ENCODE measurements at places on chromosomes 11 and 22. TPM values are rescaled to one million over a fixed set of nuclear protein-coding genes. Genes with fewer than 3 reads are reported as not detected.

Gene SMCO4
- total RNA-seq = 6.8 TPM

- DNase-seq = peak; percentile 10
Observed at GRCh38 chr22:25623310-25623734, 58.8 kb downstream of the GRK3 start.

DNA sequence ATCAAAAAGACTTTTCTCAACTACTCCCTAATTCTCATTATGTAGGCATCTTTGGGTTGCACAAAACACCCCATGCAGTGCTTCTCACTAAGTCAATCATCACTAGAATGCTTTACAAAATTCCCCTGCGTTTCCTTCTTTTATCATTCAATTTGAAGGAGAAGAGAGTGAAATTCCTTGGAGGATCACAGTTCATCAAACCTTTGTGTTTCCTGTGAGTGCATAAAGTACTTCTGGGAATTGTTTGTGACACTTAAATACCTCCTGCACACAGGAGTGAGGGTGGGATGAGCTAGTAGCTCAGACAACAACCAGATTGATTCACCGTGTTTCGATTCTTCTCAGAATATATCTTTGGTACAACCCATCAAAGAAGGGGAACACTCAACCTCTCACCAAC lies 3.7 kb upstream of the OR5AR1 start:
- no peak for DNase-seq

GRCh38 chr11:62498031-62498430 lies 48.6 kb downstream of the AHNAK start:
- DNase-seq = no peak

DNA sequence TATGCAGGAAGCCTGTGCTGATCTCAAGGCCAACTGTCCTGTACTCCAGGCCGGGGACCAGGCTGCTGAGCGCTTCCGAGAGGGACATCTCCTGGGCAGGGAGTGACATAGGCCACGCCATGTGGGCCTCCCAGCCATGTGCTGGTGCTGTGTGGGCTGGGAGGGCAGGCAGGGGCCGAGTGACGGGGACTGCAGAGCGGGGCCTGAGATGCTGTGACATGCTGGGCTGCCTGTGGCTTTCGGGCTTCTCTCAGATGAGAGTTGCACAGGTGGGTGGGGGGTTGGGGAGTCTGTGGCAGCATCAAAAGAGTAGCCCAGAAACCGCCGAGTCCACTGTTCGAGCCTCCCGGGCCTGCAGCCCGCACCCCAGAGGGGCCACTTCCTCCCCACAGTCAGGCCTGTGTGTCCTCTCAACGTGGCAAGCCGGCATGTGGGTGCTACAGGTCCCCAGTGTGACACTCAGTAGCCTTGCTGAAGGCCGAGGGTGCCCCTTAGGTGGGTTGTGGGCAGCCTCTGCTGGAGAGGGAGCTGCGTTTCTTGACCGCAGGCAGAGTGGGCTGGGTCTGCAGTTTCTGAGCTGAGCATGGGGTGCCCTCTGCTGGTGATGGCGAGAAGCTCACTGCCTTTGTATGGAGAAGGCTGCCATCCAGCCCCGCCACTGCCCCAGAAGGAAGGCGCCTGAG lies 101.2 kb downstream of the BCR start:
- DNase-seq = peak; percentile 78

GRCh38 chr11:72114570-72114969 lies 2.1 kb upstream of the ANAPC15 start:
- DNase-seq = no peak

Gene NXPE4
- not detected for total RNA-seq

Gene ASCC2
- 70.9 TPM for total RNA-seq

DNA sequence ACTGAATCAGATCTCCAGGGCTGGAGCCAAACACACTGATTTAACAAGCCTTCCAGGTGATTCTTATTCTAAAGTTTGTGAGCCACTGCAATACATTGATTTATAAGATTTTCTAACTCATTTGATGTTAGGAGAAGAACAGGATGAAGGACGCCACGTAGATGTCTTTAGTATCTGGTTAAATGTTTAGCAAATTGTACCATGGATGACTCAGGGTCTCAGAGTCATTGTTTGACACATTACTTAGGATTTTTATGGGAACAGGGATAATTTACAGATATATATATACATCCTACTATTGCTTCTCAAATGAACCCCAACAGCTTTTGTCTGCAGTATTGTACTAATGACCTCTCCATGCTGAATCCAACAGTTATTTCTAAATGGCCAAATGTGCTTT lies 143.1 kb upstream of the DDI1 start:
- no peak for DNase-seq

GRCh38 chr11:85930879-85931366 lies 75.7 kb downstream of the CCDC83 start:
- no peak for DNase-seq

Gene SPON1
- 1.0 TPM for total RNA-seq

All from activated naive CD8-positive, alpha-beta T cell treated with anti-CD3 and anti-CD28 coated beads for 36 hours (primary cell).